Mesothelial cell of epicardium (in vitro differentiated cells): ENCODE measurements at places on chromosomes 12 and 14. TPM values are rescaled to one million over a fixed set of nuclear protein-coding genes. Genes with fewer than 3 reads are reported as not detected.

DNA sequence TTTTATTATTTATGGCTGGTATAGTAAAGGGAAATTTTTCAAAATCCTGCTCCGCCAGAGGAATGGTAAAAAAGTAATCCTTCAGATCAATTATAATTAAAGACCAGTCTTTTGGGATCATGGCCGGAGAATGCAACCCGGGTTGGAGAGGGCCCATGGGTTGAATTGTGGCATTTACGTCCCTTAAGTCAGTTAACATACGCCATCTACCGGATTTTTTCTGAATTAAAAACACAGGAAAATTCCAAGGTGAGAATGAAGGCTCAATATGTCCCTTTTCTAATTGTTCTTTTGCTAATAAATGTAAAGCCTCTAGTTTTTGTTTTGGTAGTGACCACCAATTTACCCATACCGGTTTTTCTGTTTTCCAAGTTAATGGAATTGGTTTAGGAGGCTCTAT is 602.8 kb downstream of the ALG10 start:
- no peak for DNase-seq
- no peaks in the 10 kb centered on the region for H3K4me1 ChIP-seq
- H3K27me3 ChIP-seq: no peaks in the 10 kb centered on the region

The TCP11L2 gene
- total RNA-seq: 21.7 to 24.3 TPM (median 22.4 TPM) in 3 replicates

- no peak overlapping the region for H3K27ac ChIP-seq
- DNase-seq: no peak
- no peaks in the 10 kb centered on the region for H3K27me3 ChIP-seq
- H3K36me3 ChIP-seq: peaks cover 8% of the 10 kb centered on the region
- H3K4me1 ChIP-seq: peaks cover 13% of the 10 kb centered on the region
- H3K4me3 ChIP-seq: no peak overlapping the region
Observed at GRCh38 chr14:89486961-89487360, 69.9 kb upstream of the FOXN3 start.

The MRPS35 gene
- 31.8 to 34.7 TPM (median 34.0 TPM) in 3 replicates for total RNA-seq
